ENCODE measurements at places on chromosomes 6 and 20. TPM values are rescaled to one million over a fixed set of nuclear protein-coding genes. Genes with fewer than 3 reads are reported as not detected.

BHLHE23 gene
- not detected for total RNA-seq

MAK gene
- 0.43 TPM for total RNA-seq

LY6G6C gene
- total RNA-seq, result 2.5 TPM

PTPRT gene
- total RNA-seq, result 5.8 TPM

CST1 gene
- 409 TPM for total RNA-seq

SLC22A23 gene
- total RNA-seq, result 36.6 TPM

FRK gene
- 6.2 TPM for total RNA-seq

ADAM33 gene
- total RNA-seq, result 8.2 TPM

- no peak overlapping the region for H3K27ac ChIP-seq
- H3K27me3 ChIP-seq, result no peaks in the 10 kb centered on the region
- no peaks in the 10 kb centered on the region for H3K4me1 ChIP-seq
- no peaks in the 10 kb centered on the region for H3K36me3 ChIP-seq
- no peak overlapping the region for H3K4me3 ChIP-seq
- no peak for DNase-seq
Measured at GRCh38 chr20:21203088-21203656, 77.3 kb downstream of the KIZ start.

DNA sequence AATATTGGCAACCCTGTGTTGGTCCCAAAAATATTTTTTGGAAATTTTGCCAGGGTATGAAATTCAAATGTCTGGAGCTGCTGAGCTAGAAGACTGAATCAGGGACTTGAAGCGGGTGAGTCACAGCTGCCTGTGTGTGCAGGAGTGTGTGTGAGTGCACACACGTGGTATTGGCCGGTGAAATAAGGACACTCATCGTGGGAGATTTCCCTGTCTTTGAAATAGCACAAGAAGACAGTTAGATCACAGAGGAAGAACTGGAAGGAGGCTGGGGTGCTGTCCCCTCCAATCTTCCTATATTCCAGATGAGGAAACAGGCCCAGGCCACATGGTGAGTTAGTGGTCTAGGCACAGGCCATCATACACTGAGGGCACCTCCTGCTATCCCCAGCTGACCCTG, 123.8 kb upstream of the MLN start:
- H3K4me1 ChIP-seq, result peaks cover 4% of the 10 kb centered on the region
- H3K27me3 ChIP-seq, result peaks cover 17% of the 10 kb centered on the region
- no peak overlapping the region for H3K27ac ChIP-seq
- no peaks in the 10 kb centered on the region for H3K36me3 ChIP-seq

DNA sequence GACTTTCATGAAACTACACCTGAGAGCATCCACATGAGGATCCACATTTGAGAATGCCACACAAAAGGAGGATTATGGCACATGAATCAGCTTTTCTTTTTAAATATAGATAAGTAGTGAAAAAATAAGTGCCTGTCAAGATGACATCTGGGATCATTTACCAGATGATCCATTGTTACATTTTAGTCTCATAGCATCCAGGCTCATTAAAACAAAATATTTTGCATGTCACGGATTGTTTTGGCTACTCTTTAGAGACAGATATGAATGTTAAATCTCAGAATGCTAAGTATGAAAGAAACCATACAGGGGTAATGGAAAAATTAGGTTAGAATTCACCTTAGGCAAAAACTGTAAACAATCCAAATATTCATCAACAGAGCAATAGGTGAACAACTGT, 66.7 kb downstream of the MYO6 start:
- no peak overlapping the region for H3K4me3 ChIP-seq
- H3K27me3 ChIP-seq, result no peaks in the 10 kb centered on the region
- no peak for DNase-seq
- peaks cover 13% of the 10 kb centered on the region for H3K36me3 ChIP-seq
- H3K27ac ChIP-seq, result peak overlapping the region; percentile 22

DNA sequence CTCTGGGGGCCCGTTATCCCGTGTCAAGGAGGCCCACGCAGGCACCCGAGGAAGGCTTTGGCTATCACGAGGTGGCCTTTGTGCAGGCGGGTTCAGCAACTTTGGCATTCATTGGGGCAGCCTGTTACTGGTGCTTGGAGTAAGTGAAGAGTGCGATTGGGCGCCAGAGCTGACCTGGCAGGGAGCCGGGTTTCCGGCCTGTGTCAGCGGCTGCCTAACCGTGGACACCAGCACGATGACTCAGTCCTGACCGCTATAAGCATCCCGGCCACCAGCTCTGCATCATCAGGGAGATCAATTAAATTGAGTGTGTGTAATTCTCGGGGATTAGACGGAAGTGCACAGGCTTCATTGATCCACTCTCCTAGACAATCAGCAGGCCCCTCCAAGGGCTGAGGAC, 45.9 kb downstream of the CDH4 start:
- no peaks in the 10 kb centered on the region for H3K27me3 ChIP-seq
- no peak for DNase-seq
- H3K4me1 ChIP-seq, result peaks cover 18% of the 10 kb centered on the region
- no peaks in the 10 kb centered on the region for H3K36me3 ChIP-seq

DNA sequence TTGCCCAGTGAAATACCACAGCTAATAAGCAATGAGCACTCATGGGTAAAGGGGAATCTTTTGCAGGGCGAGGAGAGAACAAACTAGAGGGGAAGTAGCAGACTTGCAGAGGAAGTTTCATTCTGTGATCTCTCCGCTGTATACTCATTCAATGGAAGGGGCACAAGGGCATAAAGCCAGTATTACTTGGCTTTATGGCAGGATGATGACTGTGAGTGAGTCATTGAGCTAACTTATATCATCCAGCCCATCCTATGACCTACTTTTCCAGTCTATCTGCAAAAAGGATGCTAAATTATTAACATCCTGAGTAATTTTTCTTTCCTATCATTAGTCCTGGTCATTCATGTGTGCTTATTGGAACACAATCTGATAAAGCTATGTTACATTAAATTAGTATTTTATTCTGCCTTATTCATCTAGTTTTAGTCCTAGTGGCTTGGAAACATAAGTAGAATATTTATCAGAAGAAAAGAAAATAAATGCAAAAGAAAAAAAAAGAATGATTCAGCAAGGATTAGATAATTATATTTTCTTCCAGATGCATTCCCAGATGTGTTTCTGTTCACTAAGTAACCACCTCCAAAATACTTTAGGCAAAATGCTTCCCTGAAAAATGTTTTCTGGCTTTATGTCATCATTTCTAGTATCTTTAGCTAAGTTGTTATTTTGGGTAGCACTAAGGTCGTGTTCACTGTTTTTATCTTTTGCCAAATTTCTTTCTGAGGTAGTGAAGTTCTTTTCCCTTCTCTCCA, 471.7 kb downstream of the CDKAL1 start:
- H3K27ac ChIP-seq, result no peak overlapping the region
- H3K4me3 ChIP-seq, result no peak overlapping the region
- no peaks in the 10 kb centered on the region for H3K27me3 ChIP-seq
- peaks cover 15% of the 10 kb centered on the region for H3K4me1 ChIP-seq
- DNase-seq, result no peak
- peaks cover 9% of the 10 kb centered on the region for H3K36me3 ChIP-seq

DNA sequence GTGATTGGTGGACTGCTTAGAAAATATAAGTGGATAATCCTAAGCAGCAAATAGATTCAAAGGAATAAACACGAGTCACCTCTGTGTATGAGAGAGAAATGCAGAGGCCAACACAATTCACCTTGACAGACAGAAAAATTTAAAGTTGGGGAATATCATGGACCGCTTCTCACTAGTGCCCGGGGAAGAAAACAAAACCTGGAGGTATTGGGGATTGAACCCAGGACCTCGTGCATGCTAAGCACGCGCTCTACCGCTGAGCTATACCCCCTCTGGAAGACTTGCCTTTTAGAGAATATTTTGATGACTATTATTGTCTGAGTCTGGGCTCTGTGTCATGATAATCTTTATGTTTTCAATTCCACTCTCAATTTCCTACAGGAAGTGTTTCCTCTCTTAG, 111.9 kb downstream of the TRIM27 start:
- H3K4me1 ChIP-seq, result peaks cover 9% of the 10 kb centered on the region
- no peak overlapping the region for H3K27ac ChIP-seq
- no peak for DNase-seq
- no peaks in the 10 kb centered on the region for H3K36me3 ChIP-seq
- peak overlapping the region; percentile 50 for H3K4me3 ChIP-seq

DNA sequence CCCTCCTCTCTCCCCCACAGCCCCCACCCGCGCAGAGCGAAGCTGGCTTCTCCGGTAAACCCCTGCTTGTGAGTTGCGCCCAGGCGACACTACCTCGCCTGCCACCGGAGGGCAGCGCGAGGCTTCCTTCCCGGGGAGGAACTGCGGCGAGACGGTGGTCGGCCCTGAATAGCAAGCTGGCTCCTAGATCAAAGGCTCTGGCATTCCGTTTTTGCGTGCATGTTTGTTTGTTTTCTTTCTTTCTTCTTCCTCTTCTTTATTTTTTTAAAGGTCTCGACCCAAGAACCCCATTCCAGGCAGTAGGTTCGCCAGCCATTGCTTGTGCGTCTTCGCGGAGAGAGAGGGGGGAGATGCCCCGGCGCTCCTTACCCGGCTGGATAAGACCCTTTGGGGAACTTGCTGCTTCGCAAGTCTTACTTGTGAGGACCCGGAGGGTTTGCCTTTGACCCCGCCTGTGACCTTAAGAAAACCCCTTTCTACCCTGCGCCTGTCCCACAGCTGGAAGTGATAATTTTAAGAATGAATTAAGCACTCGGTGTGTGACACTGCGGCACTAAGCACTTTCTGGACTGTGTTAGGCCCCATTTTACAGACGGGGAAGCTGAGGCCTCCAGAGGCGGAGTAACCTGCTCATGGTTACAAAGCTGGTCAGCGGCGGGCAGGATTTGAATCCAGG, 92.7 kb upstream of the SIRPA start:
- peaks cover 56% of the 10 kb centered on the region for H3K27me3 ChIP-seq
- H3K27ac ChIP-seq, result peak overlapping the region; percentile 56
- DNase-seq, result peak; percentile 72
- H3K4me3 ChIP-seq, result peak overlapping the region; percentile 87
- peaks cover 10% of the 10 kb centered on the region for H3K4me1 ChIP-seq

DNA sequence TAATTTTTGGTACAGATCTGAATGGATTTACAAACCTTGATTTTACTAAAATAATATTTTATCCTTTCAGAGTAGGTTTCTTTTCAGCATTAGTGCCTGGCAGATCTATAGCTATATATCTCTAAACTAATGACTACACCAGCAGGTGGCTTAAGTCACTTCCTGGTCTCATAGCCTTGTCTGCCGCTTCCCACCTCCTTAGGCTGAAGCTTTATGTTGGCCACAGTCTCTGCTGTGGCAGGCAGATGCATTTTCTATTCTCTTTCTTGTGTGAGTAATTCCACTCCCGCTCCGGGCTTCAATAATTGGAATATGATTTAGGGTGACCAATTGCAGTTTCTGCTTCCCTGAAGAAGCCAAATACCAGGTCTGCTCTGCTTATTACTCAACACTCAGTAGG, 226.8 kb upstream of the HS3ST5 start:
- DNase-seq, result no peak
- H3K27me3 ChIP-seq, result no peaks in the 10 kb centered on the region
- H3K36me3 ChIP-seq, result no peaks in the 10 kb centered on the region
- no peaks in the 10 kb centered on the region for H3K4me1 ChIP-seq
- H3K4me3 ChIP-seq, result no peak overlapping the region
- no peak overlapping the region for H3K27ac ChIP-seq

GRCh38 chr6:35368038-35368887, 25.9 kb downstream of the PPARD start:
- peaks cover 31% of the 10 kb centered on the region for H3K4me1 ChIP-seq
- peak overlapping the region; percentile 83 for H3K27ac ChIP-seq
- no peak overlapping the region for H3K4me3 ChIP-seq

DNA sequence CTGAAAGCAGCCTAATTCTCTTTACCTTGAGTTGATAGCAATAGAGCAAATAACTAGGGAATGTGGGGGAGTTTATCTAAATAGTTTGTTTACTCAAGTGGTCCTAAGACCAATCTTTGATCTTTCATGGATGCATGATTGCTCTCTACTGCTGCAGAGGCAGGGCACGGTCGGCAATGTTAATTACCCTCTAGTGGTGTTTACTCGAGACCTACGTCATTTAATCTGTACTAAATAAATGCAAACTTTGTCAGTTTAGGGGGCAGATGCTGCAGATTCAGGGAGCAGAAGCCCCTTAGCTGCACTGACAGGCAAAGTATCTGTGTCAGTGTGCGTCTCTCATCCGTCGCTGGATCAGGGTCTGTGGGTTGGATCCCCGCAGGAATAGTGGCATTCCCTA, 6.9 kb downstream of the RTN4IP1 start:
- no peak overlapping the region for H3K27ac ChIP-seq
- H3K27me3 ChIP-seq, result no peaks in the 10 kb centered on the region
- H3K4me3 ChIP-seq, result no peak overlapping the region
- H3K4me1 ChIP-seq, result peaks cover 21% of the 10 kb centered on the region
- peaks cover 28% of the 10 kb centered on the region for H3K36me3 ChIP-seq

DNA sequence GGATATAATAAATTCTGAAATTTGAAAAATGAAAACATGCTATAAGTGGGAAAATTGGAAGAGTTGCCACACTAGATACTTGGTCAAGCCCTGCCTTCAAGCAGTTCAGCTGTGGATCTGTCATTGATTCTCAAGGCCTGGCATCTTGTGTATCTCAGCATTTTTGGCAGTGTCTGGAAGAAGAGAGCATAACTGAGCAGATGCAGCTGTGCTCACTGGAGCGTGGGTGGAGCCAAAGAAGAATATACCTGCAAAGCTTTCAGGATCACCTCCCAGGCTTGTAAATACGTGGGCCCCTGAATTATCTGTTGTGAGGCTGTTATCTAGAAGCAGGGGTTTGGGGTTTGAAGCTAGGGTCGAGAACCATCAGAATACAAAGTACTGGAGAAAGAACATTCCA, 31.3 kb upstream of the CHD6 start:
- peak overlapping the region; percentile 67 for H3K27ac ChIP-seq
- peaks cover 1% of the 10 kb centered on the region for H3K27me3 ChIP-seq
- no peaks in the 10 kb centered on the region for H3K36me3 ChIP-seq
- H3K4me1 ChIP-seq, result peaks cover 23% of the 10 kb centered on the region

- no peaks in the 10 kb centered on the region for H3K4me1 ChIP-seq
- no peaks in the 10 kb centered on the region for H3K36me3 ChIP-seq
Measured at GRCh38 chr6:98452685-98453084, 381.7 kb upstream of the POU3F2 start.

- peaks cover 3% of the 10 kb centered on the region for H3K4me1 ChIP-seq
- H3K4me3 ChIP-seq, result no peak overlapping the region
- no peaks in the 10 kb centered on the region for H3K36me3 ChIP-seq
- no peak overlapping the region for H3K27ac ChIP-seq
- no peak for DNase-seq
- H3K27me3 ChIP-seq, result no peaks in the 10 kb centered on the region
Measured at GRCh38 chr6:19446570-19446969, 390.6 kb upstream of the ID4 start.

All from type B pancreatic cell (in vitro differentiated cells).